Right lobe of liver (tissue), 6 donors: ENCODE measurements at places on chromosomes 12 and 14.

DNA sequence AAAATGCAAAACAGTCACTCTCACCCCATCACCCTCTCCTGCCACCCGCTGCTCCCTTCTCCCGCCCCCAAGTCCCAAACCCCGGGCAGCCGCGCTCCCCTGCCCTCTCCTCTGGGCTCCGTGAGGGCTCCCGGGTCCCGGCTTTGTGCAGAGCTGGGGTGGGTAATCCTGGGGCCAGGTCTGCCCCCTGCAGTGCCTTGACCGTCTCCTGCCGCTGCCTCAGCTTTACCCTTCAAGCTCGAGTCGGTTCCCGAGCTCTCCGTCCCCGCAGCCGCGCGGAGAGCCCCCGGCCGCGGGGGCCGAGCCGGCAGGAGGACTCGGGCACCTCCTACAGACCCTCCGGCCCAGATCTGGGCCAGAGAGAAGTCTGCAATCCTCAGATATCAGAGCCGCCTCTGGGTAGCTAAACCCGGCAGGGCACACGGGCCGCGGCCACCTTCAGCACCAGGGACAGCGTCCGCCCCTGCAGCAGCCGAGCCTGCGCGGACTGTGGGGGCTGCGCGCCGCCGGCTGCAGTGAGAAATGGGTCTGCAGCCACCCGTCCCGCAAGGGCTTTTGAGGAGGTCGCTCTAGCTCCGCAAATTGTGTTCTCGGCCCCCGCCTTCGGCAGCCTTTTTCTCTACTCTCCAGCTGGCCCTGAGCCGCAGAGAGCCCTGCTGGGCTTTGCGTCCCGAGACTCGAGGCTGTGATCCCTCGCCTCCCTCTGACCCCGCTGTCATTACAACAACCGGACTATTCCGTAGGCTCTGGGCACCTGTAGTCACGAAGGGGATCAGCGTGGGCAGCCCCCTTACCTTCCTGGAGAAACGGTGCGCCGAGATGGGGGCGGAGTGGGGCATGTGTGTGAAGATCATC, 1.2 kb downstream of the PRMT8 start:
- peak; percentile 53 for DNase-seq

GRCh38 chr12:75995691-75996090, 35.9 kb downstream of the PHLDA1 start:
- no peak for DNase-seq

- no peak for DNase-seq
These were observed 210.3 kb downstream of the BTG1 start for GRCh38 chr12:91935296-91935695.

- no peak for DNase-seq
These were observed 96.3 kb downstream of the C12orf75 start for GRCh38 chr12:105426766-105427165.

- DNase-seq, result no peak
These were observed 1.7 kb downstream of the PRPF40B start for GRCh38 chr12:49624921-49625577.

DNA sequence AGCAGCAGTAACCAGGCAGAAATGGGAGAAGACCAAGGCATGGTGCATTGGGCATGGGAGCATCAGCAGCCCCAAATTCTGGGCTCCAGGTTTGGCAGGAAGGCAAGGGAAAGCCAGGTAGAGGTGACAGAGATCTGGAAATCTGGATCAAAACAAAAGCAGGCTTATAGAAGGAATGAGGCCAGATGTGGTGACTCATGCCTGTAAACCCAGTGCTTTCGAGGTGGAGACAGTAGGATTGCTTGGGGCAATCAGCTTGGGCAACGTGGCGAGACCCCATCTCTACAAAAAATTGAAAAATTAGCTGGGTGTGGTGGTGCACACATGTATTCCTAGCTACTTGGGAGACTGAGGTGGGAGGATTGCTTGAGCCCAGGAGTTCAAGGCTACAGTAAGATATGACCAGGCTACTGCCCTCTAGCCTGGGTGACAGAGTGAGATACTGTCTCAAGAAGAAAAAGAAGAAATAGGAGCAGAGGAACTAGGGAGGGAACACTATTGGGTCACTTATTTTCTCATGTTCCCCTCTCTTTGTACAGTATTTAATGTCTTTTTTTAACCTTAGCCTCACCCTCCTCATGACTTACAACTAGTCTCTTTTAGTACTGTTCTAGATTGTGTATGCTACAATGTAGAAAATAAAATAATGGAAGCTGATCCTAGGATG, 25.1 kb downstream of the SLC4A8 start:
- no peak for DNase-seq

- DNase-seq, result no peak
These were observed 11.3 kb upstream of the USP15 start for GRCh38 chr12:62248873-62249272.

GRCh38 chr12:54337280-54337842, 12.4 kb downstream of the COPZ1 start:
- DNase-seq, result no peak

DNA sequence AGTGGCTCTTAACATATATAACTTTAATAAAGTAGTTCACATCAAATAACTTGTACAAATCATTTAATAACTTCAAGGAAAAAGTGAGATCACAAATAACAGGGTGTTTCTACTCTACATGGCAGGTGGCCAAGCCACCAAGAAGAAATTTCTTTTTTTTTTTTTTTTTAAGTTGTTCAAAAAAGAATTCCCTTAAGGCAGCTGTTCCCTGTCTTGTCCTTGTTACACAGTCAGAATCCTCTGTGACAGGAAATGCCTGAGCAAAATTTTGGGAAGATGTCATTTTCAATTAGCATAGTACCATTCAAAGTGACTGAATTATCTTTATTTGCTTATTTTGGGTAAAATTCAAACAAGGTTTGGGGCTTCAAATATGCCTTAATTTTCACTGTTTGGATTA, 79.4 kb downstream of the LIN7A start:
- no peak for DNase-seq

GRCh38 chr12:127703026-127703425, 563.9 kb upstream of the TMEM132C start:
- DNase-seq, result no peak

DNA sequence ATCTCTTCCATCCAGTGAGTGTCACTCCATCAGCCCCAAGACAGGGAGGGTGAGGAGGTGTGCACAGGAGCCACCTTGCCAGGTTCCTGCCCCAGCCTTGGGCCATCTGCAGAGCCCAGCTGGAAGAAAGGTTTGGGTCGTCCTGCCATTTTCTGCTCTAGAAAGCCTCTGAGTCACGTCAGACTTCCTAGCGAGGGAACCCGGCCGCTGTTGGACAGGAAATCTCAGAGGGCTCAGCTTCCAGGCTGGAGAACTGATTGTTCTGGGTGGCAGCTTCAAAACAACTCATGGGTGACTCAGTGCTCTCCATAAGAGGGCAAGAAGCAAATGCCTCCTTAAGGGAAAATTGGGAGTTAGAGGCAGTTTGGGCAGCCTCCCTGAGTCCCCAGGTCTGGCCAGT, 16.6 kb downstream of the HIP1R start:
- no peak for DNase-seq

- peak; percentile 48 for DNase-seq
These were observed 60.6 kb upstream of the TCL1A start for GRCh38 chr14:95774265-95775160.

DNA sequence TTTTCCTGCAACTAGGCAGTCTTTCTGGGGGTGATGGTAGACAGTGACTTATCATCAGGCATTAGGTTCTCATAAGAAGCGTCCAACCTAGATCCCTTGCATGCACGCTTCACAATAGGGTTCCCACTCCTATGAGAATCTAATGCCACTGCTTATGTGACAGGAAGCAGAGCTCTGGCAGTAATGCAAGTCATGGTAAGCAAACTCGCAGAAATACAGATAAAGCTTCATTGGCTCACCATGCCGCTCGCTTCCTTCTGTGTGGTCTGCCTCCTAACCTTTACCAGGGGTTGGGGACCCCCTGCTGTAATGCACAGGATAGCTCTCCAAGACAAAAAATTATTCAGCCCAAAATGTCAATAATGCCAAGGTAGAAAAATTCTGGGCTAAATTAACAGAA, 864.2 kb downstream of the TRHDE start:
- no peak for DNase-seq

- peak; percentile 56 for DNase-seq
These were observed 4.3 kb downstream of the GPR132 start for GRCh38 chr14:105060751-105061427.

DNA sequence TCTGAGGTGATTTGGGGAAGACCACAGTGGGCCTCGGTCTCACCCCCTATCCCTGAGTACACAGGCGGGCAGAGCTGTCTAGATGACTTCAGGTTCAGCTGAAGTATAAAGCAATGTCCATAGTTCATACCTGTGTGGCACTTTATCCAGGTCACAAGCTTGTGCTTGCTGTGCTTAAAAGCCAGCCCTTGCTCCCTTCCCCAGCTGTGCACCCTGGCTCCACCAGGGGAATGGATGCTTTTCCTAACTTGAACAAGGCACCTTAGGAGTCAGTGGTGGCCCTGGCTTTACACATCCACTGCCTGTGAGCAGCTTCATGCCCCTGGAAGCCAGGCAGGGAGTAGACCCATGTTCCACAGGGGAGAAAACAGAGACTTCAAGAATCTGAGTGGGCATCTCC, 5.5 kb downstream of the CARMIL3 start:
- no peak for DNase-seq

DNA sequence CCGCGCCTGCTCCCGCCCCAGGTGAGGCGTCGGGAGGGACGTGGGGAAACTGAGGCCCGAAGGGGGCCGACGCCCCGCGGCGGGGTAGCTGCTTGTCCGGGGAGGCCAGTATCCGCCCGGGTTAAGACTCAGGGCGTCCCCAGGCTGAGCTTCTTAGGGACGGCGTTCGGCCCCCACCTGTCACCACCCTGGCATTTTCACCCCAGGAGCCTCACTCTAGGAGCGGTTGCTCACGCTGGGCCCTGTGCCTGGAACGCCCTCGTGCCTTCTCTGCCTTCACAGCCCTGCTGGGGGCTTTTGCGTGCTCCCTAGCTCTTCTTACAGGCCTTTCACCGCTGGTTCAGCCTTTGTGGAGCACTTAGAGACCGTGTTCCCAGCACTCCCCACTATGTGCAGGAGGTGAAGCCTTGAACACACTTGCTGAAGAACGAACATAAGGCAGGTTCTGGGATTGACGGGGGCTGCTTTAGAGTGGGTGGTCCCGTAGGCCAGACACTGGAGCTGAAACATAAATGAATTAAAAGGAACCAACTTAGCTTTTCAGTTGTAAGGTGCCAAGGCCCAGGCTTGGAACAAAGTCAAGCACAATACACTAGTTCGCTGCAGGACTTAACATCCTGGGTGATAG, 601 bp downstream of the ZNF839 start:
- DNase-seq, result peak; percentile 62
